Upper lobe of right lung (tissue), 1 donor: ENCODE measurements at places on chromosomes 4 and X.

- H3K36me3 ChIP-seq, result no peaks in the 10 kb centered on the region
- H3K27ac ChIP-seq, result no peak overlapping the region
- H3K27me3 ChIP-seq, result no peaks in the 10 kb centered on the region
- DNase-seq, result no peak
- no peak overlapping the region for H3K4me3 ChIP-seq
Measured at GRCh38 chr4:43607827-43608461, 715.4 kb downstream of the GRXCR1 start.

- no peak overlapping the region for H3K27ac ChIP-seq
- H3K36me3 ChIP-seq, result no peaks in the 10 kb centered on the region
- DNase-seq, result no peak
- H3K27me3 ChIP-seq, result no peaks in the 10 kb centered on the region
Measured at GRCh38 chrX:130836447-130836846, 66.6 kb downstream of the ENOX2 start.

DNA sequence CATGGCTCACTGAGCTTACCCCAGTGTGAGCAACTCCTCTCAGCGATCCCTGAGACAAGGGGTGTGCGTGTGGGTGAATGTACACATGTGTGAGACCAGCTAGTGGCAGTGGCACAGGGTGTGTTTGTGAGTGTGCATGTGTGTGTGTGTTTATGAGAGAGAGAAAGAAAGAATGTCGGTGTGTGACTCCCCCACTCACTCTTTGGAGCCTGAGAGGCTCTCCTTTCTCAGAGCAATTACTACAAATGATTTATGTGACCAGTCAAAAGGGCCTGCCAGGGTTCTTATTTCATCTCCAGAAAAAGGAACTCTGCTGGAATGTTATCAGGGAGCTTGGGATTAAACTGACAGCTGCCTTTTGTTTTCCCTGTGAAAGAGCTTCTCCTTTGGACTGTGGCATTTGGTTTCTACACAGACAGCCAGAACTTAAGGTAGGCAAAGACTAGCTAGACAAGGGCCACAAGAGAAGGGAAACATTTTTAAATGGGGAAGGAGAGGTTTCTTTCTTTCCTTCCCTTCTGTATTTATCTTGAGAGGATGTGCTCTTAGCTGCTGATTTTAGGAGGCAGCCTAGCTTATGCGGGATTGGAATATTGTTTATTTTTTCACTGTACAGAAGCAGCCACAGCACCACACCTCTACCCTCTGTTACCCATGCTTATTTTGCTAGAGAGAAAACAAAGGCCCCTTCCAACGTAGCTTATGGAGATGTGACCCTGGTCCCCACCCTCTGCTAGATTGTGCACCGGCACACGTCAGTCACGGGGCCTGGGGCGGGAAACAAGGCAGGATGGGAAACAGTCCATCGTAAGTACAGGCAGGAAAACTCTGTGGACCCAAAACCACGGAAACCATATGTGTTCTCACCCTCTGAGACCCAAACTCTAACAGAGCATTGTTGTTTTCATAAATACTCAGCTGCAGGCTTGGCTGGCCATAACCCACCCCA is 143.5 kb downstream of the MGST2 start:
- H3K27me3 ChIP-seq, result no peaks in the 10 kb centered on the region
- H3K27ac ChIP-seq, result peak overlapping the region; percentile 52
- no peak overlapping the region for H3K4me3 ChIP-seq
- no peak for DNase-seq
- peaks cover 19% of the 10 kb centered on the region for H3K4me1 ChIP-seq
- H3K36me3 ChIP-seq, result no peaks in the 10 kb centered on the region

DNA sequence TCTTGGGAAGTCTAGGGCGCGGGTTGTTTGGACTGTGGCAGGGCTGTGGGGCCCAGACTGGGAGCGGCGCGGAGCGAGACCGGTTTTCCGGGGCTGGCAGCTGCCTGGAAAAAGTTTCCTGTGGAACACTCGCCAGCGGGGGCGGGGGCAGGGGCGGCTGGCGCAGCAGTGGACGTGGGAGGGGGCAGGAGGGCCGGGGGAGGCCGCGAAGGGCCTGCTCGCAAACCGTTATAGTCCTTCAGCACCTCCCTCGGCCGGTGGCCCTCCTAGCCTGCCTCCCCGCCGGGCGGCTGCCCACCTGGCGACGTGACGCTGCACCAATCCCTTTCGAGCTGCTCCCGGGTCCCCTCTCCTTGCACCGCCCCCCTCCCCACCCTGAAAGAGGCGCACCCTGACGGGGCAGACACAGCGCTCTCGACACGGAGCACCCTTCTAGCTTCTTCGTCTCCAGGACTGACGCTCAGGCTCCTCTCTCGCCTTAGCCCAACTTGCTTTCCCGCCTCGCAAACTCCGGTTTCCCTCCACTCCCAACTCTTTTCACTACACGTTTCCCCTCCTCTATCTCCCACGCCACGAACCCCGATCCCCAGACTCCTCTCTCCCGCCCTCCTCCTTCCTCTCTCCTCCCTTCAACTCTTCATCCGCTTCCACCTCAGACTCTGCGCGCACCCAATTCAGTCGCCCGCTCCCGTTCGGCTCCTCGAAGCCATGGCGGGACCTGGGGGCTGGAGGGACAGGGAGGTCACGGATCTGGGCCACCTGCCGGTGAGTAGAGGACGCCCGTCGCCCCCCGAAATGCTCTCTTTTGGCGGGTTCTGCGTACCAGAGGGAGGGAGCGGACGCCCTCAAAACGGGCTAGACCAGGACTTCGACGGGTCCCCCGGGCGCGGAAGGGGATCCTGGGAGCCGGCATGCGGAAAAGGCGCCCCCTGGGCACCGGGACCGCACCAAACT is at the start of gene NRK:
TSS of gene NRK (plus strand) at position 402 of the 954 bp plus-strand sequence. CDS start at position 709, 307 bp downstream.
- peak within 1 kb of the TSS; percentile 3 for H3K4me3 ChIP-seq
- H3K27ac ChIP-seq, result no peak within 1 kb of the TSS
- no peaks in the 10 kb centered on the region for H3K36me3 ChIP-seq
- peaks cover 8% of the 10 kb centered on the region for H3K27me3 ChIP-seq
- no peaks in the 10 kb centered on the region for H3K4me1 ChIP-seq
- DNase-seq, result peak; percentile 51

GRCh38 chr4:80138551-80139538 is 58.5 kb upstream of the PRDM8 start:
- DNase-seq, result no peak
- H3K27me3 ChIP-seq, result no peaks in the 10 kb centered on the region
- H3K4me3 ChIP-seq, result no peak overlapping the region
- H3K4me1 ChIP-seq, result peaks cover 6% of the 10 kb centered on the region
- H3K27ac ChIP-seq, result no peak overlapping the region
- no peaks in the 10 kb centered on the region for H3K36me3 ChIP-seq

- no peaks in the 10 kb centered on the region for H3K27me3 ChIP-seq
- H3K4me1 ChIP-seq, result peaks cover 6% of the 10 kb centered on the region
- H3K4me3 ChIP-seq, result no peak overlapping the region
- no peak overlapping the region for H3K27ac ChIP-seq
Measured at GRCh38 chr4:14893713-14894112, 108.6 kb upstream of the CPEB2 start.
